ENCODE measurements at places on chromosomes 12 and 14.

DNA sequence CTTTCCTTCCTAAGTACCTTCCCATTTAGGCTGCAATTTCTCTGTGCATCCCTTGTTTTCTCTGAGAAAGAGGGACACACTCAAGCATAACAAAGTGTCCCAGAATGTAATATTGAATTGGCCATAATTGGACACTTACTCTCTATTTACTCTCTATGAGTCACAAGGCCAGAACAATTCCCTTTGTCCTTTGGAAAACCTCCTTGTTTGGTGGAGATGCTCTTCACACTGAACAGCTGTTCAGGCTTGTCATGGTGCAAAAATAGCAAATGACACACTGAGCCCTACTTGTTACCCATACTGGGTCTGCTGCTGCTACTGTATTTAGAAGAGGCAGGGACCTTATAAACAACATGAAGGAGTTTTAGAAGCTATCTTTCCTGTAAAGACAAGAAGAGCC is 1590.5 kb upstream of the TMEM132C start:
- DNase-seq, result no peak

- peak; percentile 33 for DNase-seq
Measured at GRCh38 chr12:1922985-1923384, 4.5 kb upstream of the CACNA2D4 start.

DNA sequence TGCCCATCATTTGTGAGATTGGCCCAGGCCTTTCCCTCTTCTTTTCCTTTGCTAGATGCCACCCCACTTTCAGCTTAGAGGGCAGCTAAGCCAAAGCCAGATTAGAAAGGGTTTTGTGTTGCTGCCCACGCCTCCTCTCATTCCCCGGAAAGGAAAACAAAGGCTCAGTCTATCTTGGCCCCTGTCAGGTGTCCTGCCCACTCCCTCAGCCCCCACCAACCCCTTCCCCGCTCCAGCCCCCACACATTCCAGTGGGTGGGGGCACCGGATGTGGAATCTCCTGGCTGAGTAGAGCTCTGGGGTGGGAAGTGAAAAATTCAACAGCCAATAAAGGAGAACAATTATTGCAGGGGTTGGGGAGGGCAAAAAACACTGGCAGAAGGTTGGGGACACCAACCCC is 2.2 kb downstream of the BLOC1S1 start:
- no peak for DNase-seq

DNA sequence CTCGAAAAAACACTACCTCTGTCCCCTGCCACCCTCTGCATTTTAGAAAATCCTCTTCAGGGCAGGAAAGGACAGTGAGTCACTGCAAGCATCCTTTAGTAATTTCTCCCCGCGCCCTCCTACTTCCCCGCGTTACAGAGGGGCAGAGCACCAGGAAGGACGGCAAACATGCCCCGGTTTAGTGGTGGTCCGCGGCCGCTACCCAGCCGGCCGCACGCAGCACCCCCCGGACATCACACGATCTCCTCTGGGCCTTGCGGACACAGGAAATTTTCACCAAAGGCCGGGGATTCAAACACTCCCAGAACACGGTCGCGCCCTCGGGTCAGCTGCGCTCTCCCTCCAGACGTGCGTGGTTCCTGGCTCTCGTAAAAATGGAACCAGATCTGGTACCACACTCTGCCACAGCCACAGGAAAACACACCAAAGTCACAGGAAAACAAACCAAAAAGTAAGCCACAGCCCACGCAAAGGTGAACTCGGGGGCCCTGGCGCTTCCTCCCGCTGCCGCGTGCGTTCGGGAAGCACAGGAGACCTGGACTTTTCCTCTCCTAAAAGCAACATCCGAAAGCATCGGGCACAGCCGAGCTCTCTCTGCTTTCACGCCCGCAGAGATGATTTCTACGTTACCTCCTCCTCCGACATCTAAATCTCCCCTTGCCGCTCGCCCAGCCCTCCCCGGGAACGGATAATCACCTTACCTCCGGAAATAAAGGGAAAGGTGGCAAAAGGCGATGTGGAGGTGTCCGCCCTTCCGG is 839 bp downstream of the SLC38A1 start:
- peak; percentile 73 for DNase-seq

DNA sequence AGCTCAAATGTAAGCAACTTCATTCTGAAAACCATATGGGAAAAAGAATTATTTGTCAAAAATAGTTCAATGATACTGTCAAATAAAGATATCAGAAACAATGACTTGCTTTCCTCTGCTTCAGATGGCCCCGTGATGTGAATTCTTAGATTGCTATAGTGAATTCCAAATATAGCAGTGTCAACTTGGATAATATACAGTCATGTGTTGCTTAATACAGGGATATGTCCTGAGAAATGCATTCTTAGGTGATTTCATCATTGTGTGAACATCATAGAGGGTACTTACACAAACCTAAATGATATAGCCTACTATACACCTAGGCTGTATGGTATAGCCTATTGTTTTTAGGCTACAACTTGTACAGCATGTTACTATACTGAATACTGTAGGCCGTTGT is 108.7 kb upstream of the MIS18BP1 start:
- no peak for DNase-seq

DNA sequence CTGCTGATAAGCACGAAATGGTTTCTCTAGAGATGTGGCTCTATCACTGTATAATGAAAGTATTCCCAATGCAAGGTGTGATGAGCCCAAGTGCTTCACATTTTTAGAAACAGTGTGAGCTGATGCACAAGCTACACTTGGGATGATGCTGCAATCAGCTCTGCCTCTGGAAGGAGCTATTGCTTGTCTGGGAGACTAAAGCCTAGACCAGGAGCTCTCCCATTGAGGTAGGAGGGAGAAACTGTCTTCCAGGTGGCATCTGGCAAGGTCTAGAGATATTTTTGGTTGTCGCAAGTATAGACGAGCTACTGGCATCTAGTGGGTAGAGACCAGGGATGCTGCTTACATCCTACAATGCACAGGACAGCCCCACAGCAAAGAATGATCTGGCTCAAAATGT is 42.0 kb downstream of the HECTD4 start:
- no peak for DNase-seq

DNA sequence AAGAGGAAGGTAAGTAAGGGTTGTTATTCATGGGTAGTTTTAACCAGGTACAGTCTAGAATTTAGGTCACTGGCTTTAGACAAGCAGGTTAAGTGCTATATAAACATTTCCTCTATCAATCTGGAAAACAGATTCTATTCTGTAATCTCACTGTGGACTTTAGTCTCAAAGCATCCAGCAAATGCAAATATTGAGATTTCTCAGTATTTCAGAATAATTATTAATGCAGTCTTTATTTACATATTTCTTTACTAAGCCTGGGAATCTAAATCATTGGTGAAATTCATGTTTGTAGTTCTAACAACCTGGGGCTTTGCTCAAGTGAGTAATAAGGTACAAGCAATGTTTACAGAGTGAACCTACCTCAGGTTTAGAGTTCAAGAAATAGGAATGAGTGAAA is 61.9 kb downstream of the SLC41A2 start:
- no peak for DNase-seq

DNA sequence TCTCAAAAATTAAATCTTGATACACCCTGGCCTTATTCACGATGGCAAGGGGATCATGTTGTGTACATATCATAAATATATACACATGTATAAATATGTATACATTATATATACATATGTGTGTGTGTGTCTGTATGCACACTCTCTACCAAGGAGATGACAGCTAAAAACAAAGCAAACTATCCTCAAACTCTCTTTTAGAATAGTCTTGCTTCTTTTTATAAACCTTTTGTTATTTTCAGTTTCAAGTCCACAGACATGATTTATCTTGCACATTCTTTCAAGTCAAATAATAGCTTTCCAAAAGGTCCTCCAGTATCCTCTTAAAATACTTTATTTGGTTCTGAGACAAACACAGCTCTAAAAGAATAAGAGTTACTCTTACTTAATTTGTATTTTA is 8.4 kb downstream of the ANO6 start:
- no peak for DNase-seq

- no peak for DNase-seq
Measured at GRCh38 chr14:71228711-71229110, 321.5 kb downstream of the PCNX1 start.

GRCh38 chr12:131287015-131287937 is 333.6 kb downstream of the ADGRD1 start:
- peak; percentile 23 for DNase-seq

DNA sequence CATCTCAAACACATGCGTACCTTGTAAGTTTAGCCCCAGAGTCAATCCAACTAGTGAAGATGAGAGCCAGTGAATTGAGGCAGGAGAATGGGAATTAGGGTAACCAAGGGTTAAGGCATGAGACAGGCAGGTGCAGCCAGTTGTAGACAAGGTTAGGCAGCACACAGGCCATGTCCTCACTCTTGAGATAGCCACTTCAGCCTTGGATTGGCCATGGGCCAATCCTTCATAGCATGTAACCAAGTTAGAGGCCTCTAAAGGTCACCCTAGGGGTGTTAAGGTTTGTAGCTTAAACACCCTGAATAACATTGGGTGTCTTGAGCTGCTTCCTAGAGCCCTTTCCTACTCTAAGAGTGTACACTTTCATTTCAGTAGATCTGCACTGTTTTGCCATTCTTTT is 208.2 kb upstream of the RBM19 start:
- no peak for DNase-seq

- no peak for DNase-seq
Measured at GRCh38 chr12:38151991-38152700, 164.4 kb upstream of the ALG10B start.

DNA sequence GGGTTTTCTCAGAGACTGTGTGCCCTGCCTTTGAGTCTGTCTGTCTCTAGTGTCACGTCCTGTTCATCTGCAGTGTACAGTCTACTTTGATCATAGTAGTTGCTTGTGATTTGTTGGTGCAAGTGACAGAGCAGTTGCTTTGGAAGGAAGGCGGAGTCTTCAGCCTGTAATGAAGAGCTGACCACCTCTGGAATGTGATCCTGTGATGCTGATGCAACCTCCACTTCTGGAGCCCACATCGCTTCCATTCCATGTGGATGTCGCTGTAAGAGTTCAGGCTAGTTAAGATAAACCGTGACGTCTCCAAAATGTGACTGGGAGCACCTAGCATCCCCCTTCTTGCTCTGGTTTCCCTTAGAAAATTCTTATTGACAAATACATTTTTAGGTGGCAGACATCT is 51.8 kb downstream of the PELI2 start:
- no peak for DNase-seq

- no peak for DNase-seq
Measured at GRCh38 chr12:99278899-99279298, 368.7 kb upstream of the GARIN6 start.

GRCh38 chr14:101357559-101358319 is 203.6 kb upstream of the DIO3 start:
- DNase-seq, result peak; percentile 30

- DNase-seq, result no peak
Measured at GRCh38 chr14:20667957-20668356, 16.4 kb upstream of the RNASE4 start.

DNA sequence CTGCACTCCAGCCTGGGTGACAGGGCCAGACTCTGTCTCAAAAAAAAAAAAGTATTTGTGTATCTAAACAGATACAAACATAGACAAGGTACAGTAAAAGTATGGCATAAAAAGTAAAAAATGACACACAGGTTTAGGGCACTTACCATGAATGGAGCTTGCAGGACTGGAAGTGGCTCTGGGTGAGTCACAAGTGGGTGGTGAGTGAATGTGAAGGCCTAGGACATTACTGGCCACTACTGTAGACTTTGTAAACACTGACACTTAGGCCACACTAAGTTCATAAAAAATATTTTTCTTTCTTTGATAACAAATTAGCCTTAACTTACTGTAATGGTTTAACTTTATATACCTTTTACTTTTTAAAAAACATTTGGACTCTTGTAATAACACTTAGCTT is 38.0 kb upstream of the EIF5 start:
- no peak for DNase-seq

GRCh38 chr14:59333668-59334067 is 131.5 kb downstream of the GPR135 start:
- no peak for DNase-seq

DNA sequence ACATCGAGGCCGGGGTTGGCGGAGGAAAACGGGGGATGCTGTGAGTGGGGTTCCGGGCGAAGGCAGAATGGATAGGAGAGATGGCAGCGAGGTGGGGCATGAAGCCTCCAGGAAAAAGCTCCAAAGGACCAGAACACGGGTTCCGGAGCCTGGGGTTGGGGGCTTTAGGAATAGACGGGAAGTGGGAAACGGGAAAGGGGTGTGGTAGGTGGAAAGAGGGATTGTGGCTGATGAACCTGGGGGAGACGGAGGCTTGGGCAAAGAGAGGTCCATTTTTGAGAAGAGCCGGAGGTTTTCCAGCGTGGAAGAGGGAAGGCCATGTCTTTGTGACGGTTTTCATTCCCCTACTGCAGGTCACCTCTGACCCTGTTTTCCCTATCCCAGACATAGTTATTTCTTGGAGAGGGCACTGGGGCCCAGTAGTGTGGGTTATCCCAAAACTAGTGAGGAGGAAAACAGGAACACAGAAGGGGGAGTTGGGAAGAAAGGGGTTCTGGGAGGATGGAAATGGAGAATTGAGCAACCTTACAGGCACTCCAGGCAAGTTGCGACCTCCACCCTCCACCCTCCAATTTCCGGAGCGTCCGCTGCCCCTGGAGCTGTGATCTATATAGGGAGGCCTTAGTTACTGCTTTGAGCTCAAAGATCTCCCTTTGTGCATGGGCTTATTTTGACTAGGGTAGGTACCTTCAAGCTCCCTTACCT is 1.1 kb downstream of the ATN1 start:
- DNase-seq, result no peak

DNA sequence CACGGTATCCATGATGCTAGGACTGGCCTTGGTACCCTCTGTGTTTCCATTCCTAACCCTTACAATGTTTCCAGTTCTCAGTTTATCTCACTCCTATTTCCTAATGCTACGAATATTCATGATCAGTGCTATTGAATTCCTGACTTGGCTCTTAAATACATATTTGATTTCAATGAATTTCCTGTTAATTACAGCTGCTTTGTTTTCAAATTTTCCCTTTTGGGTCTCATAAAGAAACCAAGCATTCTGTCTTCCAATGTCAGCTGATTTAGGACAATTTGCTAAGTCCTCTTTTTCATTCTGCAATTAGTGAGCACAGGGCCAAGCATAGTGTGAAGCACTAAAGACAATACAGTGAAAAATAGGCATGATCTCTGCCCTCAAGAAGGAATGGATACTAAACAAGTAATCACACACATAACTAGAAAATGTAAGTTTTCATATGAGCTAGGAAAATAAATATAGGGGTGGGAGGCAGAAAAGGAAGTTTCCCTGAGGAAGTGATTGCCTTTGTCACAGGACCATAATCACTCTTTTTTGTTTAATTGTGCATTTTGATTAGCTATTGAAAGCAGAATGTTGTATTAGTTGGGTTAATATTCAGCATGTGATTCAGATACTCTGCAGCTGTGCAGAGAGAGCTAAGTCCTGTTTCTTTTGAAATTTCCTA is 88.5 kb downstream of the KCNC2 start:
- DNase-seq, result no peak

DNA sequence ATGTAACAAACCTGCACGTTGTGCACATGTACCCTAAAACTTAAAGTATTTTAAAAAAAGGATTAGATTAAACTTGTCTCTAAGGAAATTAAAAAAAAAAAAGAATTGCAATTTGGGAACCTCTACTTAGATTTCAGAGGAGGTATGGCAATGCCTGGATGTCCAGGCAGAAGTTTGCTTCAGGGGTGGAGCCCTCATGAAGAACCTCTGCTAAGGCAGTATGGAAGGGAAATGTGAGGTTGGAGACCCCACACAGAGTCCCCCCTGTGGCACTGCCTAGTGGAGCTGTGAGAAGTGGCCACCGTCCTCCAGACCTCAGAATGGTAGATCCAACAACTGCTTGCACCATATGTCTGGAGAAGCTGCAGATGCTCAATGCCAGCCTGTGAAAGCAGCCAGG is 279.6 kb upstream of the CCDC196 start:
- no peak for DNase-seq
